Non-pigmented ciliary epithelial cell (primary cell): ENCODE measurements at places on chromosomes 12 and 14.
A peak's percentile ranks its signal among the peaks of the same experiment; 100 is the strongest.

DNA sequence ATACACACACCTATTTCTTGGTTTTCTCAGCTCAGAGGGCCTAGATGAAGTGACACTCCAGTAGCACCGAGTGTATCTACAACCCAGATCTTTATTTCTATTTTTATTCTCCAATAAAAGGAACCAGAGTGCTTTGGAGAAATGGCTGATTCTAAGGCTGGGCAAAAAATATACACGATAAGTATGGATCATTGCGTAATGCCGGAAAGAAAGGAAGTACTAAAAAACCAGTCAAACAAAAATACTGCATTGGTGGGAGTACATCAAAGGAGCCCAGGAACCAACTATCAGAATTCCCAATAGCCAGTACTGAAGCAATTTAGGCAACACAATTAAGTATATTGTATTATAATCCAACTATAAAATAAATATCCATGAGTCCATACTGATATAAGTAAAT lies 400.9 kb upstream of the CCDC196 start:
- DNase-seq = no peak

- no peak for DNase-seq
Observed at GRCh38 chr14:50544911-50545310, 12.5 kb upstream of the MAP4K5 start.

DNA sequence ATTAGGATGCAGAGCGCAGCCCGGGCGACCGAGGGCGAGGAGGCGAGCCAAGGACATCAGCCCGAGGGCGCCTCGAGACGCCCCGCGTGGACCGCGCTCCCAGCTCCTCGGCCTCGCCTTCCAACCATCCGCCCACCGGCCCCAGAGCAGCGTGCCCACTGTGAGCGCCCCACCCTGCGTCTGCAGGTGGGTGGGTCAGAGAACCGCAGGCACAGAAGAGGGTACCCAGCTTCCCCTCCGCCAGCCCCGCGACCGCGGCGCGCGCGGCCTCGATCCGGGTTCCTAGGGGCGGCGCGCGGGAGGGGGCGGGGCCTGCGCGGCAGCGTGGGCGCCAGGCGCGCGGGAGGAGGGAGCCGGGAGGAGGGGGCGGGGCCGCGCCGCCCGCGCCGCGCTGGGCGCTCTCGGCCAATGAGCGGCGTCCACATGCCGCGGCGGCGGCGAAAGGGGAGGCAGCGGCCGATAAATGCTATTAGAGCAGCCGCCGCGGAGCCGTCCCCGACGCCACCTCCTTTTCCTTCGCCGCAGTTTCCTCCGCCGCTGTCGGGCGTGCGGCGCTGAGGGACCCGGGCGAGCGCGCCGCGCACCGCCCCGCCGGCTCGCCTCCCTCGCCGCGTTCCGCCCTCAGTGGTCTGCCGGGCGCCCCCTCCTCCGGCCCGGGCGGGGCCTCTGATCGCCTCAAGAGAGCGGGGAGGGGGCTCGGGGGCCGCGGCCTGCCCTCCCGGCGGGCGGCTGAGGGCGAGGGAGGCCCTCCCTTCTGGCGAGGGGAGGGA lies at the start of gene ATP2A2:
TSS of gene ATP2A2 (plus strand) at position 469 of the 770 bp plus-strand sequence. CDS start 543 bp downstream, outside the sequence.
- no peak for DNase-seq

DNA sequence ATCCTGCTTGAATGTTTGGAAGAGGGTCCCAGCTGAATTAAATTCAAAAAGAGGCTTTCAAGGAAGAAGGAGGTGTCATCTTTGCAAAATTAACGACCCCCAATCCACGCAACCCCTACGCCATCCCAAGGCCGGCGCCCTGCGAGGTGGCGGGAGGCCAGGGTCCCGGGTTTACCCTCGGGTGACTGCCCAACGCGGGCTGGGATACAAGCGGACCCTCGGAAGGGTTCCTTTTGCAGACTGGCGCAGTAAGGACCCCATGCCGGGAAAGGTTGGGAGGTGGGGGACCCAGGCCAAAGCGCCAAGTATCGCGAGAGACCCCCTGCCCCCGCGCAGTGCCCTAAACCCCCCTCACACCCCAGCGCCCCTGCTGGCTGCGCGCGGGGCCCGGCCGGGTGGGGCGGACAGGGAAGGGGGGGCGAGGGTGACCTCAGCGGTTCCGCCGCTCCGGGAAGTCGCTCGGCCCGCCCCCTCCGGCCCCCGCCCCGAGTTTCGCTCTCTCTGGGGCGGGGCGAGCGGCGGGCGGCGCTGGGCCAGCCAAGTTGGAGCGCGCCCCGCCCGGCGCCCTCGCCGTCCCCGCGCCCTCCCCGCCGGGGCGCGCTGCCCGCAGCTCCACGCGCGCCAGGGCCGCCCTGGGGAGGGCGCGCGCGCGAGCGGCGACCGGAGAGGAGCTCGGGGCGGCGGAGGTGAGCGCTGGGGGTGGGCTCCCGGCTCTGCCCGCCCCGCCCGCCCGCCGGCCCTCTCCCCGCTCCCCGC lies 708 bp upstream of the ZBTB42 start:
- no peak for DNase-seq

DNA sequence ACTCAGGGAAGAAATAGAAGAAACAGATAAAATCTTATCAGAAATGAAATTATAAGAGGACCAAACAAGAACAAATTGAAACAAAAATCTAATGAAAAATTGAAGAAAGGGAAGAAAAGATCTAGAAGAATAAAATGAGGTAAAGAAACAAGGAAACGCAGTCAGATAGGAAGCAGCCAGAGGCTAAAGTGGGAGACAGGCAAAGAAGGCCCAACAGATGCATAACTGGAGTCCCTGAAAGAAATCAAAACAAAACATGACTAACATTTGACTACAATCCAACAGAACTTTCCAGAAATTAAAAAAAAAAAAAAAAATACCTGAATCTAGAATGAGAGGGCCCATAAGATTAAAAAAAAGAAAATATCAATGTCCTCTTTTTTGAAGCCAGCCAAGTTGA lies 65.6 kb downstream of the AMN start:
- DNase-seq = no peak

GRCh38 chr12:127070515-127071157 lies 1196.3 kb upstream of the TMEM132C start:
- no peak for DNase-seq

DNA sequence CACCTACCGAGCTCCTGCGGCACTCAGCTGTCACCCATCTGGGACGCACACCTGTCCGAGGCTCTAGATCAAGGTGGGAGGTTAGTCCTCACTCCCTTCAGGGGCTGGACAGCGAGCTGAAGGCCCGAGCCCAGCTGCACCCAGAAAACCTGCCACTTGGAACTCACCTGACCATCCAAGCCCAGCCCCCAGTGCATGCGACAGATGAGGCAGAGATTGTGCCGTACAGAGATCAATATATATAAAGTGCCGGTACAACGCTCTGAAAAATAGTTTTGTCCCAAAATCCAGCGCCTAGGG lies 3.0 kb downstream of the ANKRD9 start:
- DNase-seq = no peak

DNA sequence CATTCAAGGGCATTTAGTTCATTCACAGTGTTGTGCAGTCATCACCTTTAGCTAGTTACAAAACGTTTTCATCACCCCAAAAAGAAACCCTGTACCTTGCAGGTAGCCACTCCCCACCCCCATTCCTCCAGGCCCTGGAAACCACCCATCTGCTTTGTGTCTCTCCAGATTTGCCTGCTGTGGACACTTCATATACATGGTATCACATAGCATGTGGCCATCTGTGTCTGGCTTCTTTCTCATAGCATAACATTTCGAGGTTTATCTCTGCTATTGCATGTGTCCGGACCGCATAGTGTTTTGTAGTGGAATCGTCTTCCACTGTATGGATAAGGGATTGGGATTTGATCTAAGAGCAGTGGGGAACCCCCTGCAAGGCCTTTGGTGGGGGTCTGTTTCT lies 143.1 kb downstream of the AACS start:
- DNase-seq = no peak

DNA sequence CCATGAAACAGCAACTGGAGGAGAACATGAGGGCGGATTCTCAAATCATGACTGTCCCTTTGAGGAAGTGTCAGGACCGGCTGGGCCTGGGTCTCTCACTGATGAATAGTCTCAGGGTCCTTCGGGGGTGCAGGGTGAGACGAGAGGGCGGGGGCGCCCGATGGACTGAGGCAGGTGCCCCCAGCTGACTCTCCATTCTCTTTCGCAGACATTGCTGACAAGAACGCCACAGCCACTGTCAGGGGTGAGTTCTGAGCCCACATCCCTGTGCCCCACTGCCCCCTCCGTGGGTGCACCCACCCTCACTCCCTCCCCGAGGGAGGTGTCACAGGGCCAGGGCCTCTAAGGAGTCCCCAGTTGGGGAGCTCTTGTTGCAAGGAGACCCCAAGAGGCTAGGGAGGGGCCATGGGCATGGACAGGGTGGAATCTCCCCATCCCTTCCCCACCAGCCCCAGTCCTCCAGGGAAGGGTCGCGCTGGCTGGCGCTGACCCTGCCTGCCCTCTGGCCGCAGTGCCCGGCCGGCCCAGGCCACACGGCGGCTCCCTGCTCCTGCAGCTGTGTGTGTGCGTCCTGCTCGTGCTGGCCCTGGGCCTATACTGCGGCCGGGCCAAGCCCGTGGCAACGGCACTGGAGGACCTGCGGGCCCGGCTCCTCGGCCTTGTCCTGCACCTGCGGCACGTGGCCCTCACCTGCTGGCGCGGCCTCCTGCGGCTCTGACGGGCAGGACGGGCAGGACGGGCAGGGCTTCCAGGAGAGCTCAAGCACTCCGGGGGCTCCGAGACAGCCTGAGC lies 8.7 kb downstream of the C14orf180 start:
- DNase-seq = no peak

DNA sequence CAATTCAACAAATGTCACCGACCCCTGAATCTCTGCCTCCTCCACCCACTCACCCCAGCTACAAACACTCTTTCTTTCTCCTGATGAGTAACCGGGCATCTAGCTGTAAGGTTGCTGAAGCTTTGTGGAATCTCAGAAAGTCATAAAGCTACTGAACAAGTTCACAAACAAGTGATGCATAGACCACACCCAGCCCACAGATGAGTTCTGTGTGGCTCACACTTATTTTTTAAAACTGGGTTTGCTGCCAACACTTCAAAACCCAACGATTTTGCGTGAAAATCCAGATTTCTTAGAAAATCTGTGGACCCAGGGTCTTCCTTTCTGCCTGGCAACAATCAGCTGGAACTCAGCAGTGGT lies 96.1 kb downstream of the APAF1 start:
- DNase-seq = no peak

GRCh38 chr14:20631023-20631879 lies 10.2 kb downstream of the OR6S1 start:
- DNase-seq = no peak

GRCh38 chr12:34119366-34119765 lies 97.1 kb downstream of the ALG10 start:
- DNase-seq = no peak

DNA sequence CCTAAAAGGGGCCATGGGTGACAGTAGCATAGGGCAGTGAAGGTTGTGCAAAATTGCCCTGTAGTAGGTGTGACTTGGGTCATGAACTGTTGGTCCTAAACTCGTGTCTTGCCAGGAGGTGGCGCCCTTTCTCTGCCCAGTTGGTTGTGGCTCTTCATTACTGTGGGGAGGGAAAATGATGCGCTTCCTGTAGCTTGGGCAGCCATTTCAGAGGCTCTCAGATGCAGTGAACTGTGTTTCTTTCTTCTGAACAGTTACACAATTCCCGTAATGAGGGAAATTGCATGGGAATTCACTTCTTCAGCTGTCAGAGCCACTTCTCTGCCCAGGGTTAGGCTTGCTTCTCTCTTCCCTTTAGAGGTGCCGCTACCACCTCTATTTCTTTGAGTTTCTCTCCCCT lies 148.1 kb upstream of the NRXN3 start:
- no peak for DNase-seq

GRCh38 chr14:75981426-75982265 lies at the start of gene TGFB3:
Gene TGFB3, minus strand, starts transcription at chr14:75981995. Its CDS starts 1,102 bp downstream, at chr14:75980893.
- peak; percentile 76 for DNase-seq

GRCh38 chr14:48936362-48936761 lies 649.8 kb downstream of the RPS29 start:
- peak; percentile 37 for DNase-seq

GRCh38 chr12:58847901-58848600 lies 72.3 kb downstream of the LRIG3 start:
- DNase-seq = no peak

DNA sequence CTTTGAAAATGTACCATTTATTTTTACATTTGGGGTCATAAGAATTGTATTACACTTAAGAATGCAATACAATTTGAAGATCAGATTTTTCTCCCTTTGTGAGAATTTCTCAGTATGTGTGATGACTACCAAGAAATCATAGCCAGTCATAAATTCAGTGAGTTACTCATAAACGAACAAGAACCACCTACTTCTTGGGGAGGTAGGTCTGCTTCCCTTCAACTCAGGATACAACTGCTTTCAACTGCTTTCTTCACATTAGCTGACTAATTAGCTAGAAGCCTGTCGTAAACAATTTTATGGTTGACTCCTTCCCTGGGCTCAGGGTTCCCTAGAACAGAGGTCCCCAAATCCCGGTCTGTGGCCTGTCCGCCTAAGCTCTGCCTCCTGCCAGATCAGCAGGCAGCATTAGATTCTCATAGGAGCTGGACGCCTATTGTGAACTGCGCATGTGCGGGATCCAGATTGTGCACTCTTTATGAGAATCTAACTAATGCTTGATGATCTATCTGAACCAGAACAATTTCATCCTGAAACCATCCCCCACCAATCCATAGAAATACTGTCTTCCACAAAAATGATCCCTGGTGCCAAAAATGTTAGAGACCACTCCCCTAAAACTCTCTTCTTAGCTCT lies 3.7 kb downstream of the ANG start:
- DNase-seq = no peak

DNA sequence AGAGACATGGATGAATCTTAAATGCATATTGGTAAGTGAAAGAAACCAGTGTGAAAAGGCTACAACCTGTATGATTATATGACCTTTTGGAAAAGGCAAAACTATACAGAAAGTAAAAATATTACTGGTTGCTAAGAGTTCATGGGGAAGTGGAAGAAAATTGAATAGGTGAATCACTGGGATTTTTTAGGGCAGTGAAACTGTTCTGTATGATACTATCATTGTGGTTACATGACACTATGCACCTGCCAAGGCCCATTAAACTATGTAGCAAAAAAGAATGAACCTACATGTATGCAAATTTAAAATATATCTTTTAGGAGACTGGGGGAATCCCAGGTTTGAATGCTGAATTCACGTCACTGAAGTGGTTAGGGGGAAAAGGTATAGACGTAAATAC lies 12.6 kb upstream of the OR8S1 start:
- no peak for DNase-seq

DNA sequence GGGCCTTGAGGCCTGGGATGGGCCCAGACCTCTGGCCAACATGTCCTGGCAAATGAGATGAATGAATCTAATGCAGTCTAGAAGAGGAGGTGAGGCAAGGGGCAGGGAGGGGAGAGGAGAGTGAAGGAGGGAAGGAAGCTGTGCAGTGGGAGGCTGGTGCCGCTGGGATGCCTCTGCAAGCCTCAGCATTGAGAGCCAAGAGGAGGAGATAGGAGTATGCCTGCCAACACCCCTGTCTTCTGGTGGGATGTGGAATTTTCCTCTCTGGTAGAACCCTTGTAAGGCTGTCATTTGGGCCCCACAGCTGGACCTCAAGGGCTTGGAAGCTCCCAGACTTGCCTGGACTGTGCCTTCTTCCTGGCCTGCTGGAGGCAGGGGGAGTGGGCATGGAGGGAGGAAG lies 21.9 kb downstream of the KRT80 start:
- DNase-seq = no peak
